Left renal pelvis (tissue), 4 donors: ENCODE measurements at places on chromosomes 12 and 14. TPM values are rescaled to one million over a fixed set of nuclear protein-coding genes. Genes with fewer than 3 reads are reported as not detected.

LRP1 gene
- 234 TPM for polyA plus RNA-seq

- no peak for DNase-seq
These were observed 12.3 kb downstream of the APOLD1 start for GRCh38 chr12:12797794-12798152.

- DNase-seq = no peak
These were observed 27.9 kb downstream of the IRF2BPL start for GRCh38 chr14:77000340-77001270.

DNA sequence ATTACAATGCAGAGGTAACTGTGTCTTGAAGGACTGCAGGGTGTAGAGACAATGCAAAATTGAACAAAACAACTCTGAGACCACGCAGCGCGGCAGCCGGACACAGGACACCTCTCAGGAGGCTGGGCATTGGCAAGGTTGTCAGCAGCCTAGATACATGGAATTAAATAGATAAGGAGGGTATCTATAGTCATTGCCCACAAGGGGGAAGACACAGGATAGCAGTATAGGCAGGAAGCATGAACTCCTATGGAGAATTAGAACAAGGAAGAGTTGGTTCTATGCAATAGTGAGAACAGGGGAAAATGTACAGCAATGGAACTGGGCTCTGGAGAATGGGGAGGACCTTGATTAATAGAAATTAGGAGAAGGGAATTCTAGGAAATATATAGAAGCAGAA, 164.1 kb downstream of the C12orf42 start:
- DNase-seq = no peak

GRCh38 chr14:20969336-20969735, 14.0 kb downstream of the RNASE2 start:
- no peak for DNase-seq

DNA sequence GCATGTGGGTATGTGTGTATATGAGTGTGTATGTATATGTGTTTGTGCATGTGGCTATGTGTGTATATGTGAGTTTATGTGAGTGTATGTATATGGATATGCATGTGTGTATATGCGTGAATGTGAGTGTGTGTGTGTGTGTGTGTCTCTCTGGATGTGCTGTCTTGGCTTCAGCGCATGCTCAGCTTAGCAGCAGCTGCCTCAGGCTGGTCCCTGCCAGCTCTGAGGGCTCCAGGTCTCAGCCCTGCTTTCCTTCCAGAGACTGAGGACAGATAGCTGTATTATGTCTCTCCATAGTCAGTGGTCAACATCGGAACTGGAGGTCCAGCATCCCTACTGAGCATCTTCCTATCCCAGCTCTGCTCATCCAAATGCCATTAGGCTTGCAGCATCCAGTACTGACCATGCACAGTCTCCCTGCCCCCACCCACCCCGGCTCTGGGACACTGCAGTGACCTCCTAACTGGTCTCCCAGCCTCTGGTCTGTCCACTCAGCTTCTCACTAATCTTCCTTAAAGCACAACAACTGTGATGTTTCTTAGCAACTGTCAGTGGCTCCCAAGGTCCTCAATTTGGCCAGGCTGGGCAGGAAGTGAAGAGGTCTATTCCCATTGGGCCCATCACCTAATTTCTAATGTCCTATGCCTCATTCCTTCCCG, 22.8 kb downstream of the FAIM2 start:
- no peak for DNase-seq

GRCh38 chr14:44530475-44530874, 23.4 kb upstream of the FSCB start:
- no peak for DNase-seq

DNA sequence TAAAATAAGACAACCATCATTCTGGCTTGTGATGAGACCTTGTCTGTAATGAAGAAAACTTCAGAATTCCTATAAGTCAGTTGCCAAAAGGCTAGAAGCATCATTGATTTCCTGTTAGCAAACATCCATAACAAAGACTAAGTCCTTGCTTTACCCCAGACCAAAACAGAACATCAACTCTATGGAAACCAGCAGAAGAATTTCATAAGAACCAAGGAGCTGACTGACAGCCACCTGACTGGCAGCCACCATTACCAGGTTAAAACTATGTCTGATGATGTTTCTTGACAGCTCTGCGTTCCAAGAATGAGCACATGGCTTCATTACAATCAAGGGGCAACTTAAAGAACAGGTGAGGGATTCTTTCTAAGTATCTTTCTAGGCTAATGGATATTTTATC, 29.3 kb downstream of the HECTD4 start:
- no peak for DNase-seq

GRCh38 chr12:43022838-43023237, 433.3 kb upstream of the PRICKLE1 start:
- no peak for DNase-seq

- no peak for DNase-seq
These were observed 10.5 kb upstream of the BTG1 start for GRCh38 chr12:92156139-92156538.

GRCh38 chr12:24278832-24279231, 329.4 kb upstream of the SOX5 start:
- DNase-seq = no peak

DNA sequence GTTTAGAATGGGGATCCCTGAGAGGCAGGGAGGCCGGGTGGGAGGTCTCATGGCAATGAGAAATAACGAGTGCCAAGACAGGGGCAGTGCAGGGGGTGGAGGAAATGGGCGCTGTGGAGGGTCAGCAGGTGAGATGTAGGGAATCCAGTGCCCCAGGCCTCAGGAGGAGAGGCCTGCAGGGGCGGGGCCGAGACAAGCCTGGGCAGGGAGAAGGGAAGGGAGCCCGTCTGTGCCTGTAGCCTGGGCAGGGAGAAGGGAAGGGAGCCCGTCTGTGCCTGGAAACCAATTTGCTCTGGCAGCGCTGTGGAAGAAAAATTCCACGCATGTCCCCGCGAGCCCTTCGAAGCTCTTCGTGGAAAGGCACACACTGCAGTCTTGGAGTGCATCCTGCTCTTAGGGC, 10.6 kb upstream of the NCOR2 start:
- no peak for DNase-seq

NFATC4 gene
- 151 TPM for polyA plus RNA-seq

DNA sequence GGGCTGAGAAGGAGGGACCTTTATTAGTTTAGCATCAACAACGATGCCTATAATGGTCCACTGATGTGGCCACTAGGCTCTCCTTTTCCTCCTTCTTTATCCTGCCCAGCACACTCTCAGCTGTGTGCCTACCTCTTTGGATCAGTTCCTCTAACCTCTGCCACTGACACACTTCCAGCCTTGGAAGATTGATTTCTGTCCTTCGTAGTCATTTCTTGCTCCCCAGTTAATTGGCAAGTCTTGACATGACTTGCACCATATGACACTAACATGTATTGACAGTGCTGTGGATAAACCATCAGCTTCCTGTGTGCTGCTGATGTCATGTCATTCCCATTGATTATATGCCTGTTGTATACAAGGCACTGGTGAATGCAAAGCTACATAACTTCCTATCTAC, 90.2 kb upstream of the PLEKHG7 start:
- DNase-seq = no peak

GRCh38 chr12:3542911-3543310, 51.9 kb downstream of the PRMT8 start:
- no peak for DNase-seq

CIROP gene
- not detected for polyA plus RNA-seq

PMCH gene
- 1.3 TPM for polyA plus RNA-seq

- no peak for DNase-seq
These were observed 343.1 kb downstream of the FSCB start for GRCh38 chr14:44163946-44164345.

DNA sequence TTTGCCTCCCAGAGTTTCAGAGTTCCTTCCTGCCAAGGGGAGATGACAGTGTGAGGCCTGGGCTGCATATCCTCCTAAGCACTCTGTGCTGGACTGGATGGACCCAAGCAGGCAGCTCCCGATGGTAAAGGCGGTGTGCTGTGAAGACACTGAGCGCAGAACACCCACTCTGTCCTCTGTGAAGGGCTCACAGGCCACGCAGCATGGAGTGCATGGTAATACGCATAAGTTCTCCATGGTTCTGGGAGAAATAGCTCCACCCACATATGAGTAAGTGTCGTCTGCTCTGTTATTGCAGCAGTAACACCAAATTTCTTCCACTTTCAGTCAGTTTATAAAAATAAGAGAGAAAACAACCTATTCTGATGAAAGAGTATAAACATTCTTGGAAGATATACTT, 55.8 kb downstream of the TMEM30B start:
- no peak for DNase-seq

GRCh38 chr14:64035143-64035542, 182.3 kb downstream of the SYNE2 start:
- no peak for DNase-seq

DNA sequence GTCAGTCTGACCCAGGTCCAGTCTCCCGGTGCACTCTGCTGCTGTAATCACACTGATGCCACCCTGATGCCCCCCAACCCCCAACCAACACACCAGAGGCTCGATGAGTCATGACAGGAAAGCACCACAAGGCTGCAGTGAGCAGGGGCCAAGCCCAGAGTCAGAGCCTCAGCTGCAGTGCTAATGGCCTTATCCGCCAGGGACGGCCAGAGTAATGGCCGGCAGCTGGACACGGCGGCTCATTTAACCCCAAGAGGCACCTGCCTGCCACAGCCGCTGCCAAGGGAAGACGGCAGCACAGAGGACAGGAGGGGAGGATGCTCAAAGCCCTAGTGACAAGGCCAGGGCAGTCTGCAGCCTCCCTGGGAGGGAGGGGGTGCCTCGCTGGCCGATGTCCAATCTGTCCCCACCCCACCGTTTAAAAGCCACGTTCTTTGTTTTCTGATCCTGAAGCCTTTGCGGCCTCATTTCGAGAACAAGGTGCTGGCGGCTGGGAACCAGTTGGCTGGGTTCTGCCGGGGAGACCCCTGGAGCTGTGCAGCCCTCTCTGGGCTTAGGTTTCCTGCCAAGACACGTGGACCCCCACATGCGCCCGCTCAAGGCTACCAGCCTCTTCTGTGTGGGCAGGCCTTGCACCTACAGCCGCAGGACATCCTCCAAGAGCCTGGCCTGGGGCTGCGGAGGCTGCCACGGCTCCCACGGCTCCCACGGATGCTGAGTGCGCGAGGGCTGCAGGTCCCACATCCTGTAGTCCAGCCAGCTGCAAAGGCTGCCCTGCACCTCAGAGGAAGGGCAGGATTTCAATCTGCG, 13.1 kb downstream of the CCDC85C start:
- no peak for DNase-seq

GRCh38 chr14:77556946-77557345, 58.3 kb upstream of the ISM2 start:
- no peak for DNase-seq

DDHD1 gene
- 10.5 TPM for polyA plus RNA-seq

DNA sequence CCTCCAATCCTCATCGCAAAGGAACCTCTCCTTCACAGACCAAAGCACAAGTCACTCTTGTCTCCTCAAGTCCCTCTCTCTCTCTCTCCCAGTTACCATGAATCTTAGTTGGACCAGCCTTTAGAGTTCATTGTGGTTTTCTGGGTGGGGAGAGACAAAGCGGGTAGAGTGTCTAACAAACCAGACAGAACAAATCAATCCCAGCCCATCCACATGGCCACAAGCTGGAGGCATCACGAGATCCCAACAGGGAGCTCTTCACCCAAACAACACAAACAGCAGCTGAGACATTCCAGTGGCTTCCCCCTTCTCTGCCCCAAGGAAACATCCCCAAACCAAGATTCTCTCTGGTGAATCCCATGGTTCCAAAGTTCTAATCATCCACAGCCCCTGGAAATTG, 22.4 kb downstream of the ACTN1 start:
- DNase-seq = no peak

SPTB gene
- polyA plus RNA-seq = 11.1 TPM

ABCD4 gene
- 143 TPM for polyA plus RNA-seq

GRCh38 chr12:10073261-10073660, 25.5 kb downstream of the CLEC1A start:
- no peak for DNase-seq

CTDSP2 gene
- polyA plus RNA-seq = 235 TPM

GRCh38 chr14:72463291-72463866, 430.5 kb downstream of the DPF3 start:
- DNase-seq = no peak

KLRC1 gene
- polyA plus RNA-seq = 0.87 TPM

GRCh38 chr12:117367006-117367638, 5.7 kb upstream of the NOS1 start:
- DNase-seq = peak; percentile 41

DNA sequence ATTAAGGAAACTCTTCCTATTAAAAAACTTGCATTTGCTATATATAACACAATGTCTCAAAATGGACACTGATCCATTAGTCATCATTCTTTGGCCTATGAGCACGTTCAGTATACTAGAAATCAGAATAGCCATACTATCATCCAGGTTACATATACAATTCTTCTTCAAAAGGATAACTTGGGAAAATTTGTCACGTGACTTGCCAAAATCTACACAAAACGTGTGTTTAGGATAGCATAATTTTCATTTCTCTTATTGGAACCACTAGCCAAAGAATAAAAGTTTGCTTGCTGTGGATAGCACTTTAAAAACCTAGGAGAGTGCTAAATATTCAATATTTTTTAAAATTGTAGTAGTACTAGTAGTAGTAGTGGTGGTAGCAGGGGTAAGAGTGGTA, 714.3 kb upstream of the FOXG1 start:
- no peak for DNase-seq
